ENCODE measurements at places on chromosomes 13 and 19. TPM values are rescaled to one million over a fixed set of nuclear protein-coding genes. Genes with fewer than 3 reads are reported as not detected.

Gene ZNF844
- total RNA-seq: 16.9 TPM

- DNase-seq: no peak
Measured at GRCh38 chr13:83508771-83509301, 373.4 kb downstream of the SLITRK1 start.

GRCh38 chr13:35765941-35766340 lies 289.5 kb upstream of the MAB21L1 start:
- DNase-seq: no peak

GRCh38 chr13:35957241-35957731 lies 173.9 kb downstream of the DCLK1 start:
- no peak for DNase-seq

DNA sequence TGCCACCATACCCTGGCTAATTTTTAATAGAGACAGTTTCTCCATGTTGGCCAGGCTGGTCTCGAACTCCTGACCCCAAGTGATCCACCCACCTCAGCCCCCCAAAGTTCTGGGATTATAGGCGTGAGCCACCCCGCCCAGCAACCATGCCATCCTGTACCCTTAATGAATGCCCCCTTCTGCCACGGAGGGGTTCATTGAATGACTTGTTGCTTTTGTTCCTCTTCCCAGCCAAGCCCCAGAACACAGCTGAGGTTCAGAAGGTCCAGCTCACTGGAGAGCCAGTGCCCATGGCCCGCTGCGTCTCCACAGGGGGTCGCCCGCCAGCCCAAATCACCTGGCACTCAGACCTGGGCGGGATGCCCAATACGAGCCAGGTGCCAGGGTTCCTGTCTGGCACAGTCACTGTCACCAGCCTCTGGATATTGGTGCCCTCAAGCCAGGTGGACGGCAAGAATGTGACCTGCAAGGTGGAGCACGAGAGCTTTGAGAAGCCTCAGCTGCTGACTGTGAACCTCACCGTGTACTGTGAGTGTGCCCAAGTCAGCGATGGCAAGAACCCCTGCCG lies 6.0 kb downstream of the PVR start:
- DNase-seq: no peak

- no peak for DNase-seq
Measured at GRCh38 chr19:41405776-41406175, 8.2 kb downstream of the BCKDHA start.

DNA sequence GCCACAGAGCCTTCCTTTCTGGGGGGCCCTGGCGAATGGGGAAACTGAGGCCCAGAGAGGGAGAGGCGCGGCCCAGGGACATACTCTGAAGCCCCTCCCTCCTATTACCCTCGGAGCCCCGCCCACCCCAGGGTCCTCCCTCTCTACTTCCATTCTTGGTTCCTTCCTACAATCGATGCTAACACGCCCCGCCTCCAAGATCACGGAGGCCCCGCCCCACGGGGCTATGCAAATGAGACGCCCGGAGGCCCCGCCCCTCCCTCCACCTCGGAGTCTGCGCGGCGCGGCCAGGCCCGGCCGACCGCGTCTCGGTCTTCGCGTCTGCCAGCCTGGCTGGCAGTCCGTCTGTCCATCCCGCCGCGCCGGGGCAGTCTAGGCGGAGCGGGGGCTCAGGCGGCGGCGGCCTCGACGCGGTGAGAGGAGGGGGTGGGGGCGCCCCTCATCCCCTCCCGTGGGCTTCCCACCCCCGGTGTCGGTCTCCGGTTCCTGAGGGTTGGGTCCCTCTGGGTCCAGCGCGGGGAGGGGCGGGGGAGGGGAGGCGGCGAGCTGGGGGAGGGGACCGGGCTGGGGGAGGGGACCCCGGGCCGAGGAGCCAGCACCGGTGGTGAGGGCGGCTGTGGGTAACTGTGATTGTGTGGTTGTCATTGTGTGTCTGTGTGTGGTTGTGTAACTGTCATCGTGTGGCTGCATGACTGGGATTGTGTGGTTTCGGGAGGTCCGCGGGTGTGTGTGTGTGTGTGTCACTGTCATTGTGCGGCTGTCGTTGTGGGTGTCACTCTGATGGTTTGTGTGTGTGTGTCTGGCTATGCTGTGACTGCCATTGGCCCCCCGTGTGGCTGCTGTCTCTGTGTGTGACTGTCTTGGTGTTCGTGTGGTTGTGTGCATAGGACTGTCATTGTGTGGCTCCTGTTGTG lies at the start of gene PLPPR2:
PLPPR2 (plus strand) TSS at position 273 of the 914 bp plus-strand sequence. CDS start 2,242 bp downstream, outside the sequence.
- DNase-seq: peak; percentile 92

- no peak for DNase-seq
Measured at GRCh38 chr13:91904005-91904404, 505.6 kb downstream of the GPC5 start.

Gene CYP4F2
- 1.1 TPM for total RNA-seq

Gene FFAR2
- total RNA-seq: not detected

- no peak for DNase-seq
Measured at GRCh38 chr13:32153056-32153455, 121.5 kb downstream of the FRY start.

- DNase-seq: no peak
Measured at GRCh38 chr19:28914173-28914572, 298.8 kb downstream of the UQCRFS1 start.

Gene LRRC63
- 1.6 TPM for total RNA-seq

Gene MTRF1
- 13.1 TPM for total RNA-seq

DNA sequence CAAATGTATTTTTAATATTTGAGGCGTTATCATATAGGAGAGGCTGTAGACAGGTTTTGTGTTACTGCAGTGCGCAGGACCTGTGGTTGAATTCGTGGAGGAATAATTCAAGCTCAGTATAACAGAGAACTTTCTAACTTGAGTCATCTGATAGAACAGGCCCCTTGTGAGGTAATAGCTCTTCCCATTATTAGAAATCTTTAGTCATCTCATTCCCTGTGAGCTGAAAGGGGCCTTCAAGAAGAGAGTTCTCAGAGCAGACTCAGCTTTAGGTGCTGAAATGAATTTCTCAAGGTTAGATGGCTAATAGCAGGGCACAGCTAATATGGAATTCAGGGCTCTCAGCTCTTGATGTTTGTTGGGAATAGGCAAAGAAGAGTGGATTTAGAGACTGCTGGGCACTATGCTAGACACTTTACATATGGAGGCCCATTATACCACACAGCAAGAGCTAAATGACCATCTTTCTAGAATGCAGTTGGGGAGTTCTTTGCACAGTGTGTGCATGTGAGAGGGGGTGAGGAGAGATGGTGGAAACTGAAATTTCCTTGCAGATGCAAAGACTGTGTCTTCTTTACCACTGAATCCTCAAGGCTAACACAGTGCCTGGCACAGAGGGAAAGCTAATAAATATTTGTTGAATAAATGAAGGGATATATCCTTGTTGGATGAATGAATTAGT lies 89.5 kb downstream of the DGKH start:
- DNase-seq: no peak

- no peak for DNase-seq
Measured at GRCh38 chr13:107838588-107839161, 376.7 kb downstream of the LIG4 start.

Gene PCDH20
- total RNA-seq: 16.7 TPM

DNA sequence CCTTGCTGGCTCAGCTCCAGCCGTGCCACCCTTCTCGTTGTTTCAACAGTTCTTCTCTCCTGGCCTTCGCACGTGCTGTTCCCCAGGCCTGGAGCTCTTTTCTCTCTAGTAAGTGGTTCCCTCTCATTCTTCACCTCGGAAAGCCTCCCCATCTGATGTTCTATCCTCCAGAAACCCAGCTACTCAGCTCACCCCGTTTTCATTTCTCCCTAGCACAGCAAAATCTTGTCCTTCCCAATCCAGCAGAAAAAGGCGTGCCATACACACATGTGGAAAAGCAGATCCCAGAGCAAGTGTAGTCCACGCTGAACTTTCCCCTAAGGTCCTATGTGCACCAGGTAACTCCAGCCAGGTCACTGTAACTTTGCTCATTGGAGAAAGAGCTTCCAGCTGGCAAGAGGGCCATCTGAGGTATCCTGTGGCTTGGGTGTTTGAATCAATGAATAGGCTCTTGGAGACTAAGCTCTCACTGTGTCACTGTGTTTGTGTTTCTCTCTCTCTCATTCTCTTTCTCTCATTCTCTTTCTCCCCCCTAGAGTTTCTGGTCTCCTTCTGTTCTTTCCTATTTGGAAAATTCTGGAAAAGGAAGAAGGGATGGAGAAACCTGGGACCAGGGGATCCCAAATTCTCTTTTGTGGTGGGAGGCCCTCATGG lies 49.0 kb downstream of the COLGALT1 start:
- no peak for DNase-seq

DNA sequence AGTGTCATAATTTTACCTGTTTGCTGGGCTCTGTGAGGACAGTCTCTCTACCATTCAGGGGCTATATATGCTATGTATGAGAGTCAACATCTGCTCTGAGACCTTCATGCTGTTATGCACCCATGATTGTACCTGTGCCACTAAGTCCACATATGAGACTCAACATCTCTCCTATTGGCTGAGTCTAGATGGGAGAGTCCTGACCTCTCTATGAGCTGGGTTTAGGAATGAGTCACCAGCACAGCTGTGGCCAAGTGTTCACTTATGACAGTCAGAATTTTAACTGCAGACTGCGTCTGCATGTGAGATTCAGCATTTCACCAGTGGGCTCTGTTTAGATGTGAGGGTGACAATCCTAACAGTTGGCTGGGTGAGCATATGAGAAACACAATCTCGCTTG lies 49.5 kb downstream of the ZNF729 start:
- DNase-seq: no peak

DNA sequence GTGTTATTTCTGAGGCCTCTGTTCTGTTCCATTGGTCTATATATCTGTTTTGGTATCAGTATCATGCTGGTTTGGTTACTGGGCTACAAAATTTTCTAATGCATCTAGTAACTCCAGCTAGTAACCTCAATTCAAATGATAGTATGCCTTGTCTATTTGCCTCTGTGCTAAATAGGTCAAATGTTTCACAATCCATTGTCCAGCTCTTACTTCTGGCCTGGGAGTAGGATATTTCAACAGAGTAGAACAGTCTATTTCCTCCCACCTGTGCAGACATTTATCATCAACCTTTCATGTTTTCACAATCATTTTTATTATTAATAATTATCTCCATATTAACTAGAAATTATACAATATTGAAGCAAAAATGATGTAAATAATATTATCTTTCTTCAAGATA lies 18.1 kb upstream of the NDFIP2 start:
- DNase-seq: no peak

- no peak for DNase-seq
Measured at GRCh38 chr13:102293723-102294122, 108.1 kb downstream of the FGF14 start.

Gene ARGLU1
- 121 TPM for total RNA-seq

Gene FAAP24
- total RNA-seq: 2.1 TPM

- DNase-seq: no peak
Measured at GRCh38 chr13:51828730-51829567, 16.0 kb downstream of the TMEM272 start.

Gene ZNF846
- 52.4 TPM for total RNA-seq

DNA sequence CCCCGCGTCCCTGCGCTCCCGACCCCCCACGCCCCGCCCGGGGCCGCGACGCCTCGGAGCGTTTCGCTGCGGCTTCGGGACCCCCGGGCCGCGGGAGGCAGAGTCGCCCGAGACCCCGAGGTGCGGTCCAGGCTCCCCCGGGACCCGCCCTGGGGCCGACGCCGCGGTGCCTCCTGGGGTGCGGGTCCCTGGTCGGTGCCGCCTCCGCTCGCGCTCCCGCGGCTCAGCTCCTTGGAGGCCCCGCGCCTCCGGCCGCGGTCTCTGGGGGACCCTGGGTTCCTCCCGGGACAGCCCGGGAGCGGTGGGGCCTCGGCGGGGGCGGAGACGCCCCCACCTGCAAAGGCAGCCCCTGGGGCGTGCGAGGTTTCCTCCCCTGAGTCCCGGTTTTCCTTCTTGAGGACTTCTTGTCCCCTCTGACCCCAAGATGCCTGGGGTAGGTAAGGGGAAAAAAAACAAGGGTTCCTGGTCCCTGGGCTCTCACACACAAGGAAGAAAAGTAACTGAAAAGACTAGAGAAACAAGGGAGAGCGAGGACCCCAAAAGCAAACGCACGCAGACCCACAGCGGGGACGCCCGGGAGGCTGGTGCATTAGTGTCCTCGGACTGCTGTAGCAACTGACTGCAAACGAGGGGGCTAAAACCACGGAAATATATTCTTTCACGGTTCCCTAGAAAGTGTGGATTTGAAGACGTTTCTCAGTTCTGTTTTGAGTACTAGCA lies 740 bp downstream of the ZNF555 start:
- no peak for DNase-seq

- DNase-seq: no peak
Measured at GRCh38 chr13:36124236-36124822, 6.9 kb downstream of the DCLK1 start.

Gene UBXN6
- 153 TPM for total RNA-seq

Gene C19orf47
- total RNA-seq: 27.6 TPM
